ENCODE measurements at places on chromosomes 12 and 14. TPM values are rescaled to one million over a fixed set of nuclear protein-coding genes. Genes with fewer than 3 reads are reported as not detected.

DNA sequence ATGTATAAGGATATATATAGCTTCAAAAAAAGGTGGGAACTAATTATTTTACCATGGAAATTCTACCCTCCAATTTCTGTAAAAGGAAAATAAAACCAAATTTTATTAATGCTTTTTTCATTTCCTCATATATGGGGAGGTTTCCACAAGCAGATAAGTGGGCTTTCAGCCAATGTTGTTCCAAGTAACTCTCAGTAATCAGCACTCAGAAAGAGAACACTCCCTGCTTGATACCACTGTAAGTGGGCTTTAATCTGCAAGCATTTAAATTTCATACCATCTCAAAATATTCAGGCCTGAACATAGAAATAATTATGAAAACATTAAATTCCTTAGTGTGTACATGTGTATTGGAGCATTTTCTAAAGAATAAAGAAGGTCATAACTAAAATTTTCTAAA is 827.6 kb downstream of the C12orf50 start:
- DNase-seq = no peak

DNA sequence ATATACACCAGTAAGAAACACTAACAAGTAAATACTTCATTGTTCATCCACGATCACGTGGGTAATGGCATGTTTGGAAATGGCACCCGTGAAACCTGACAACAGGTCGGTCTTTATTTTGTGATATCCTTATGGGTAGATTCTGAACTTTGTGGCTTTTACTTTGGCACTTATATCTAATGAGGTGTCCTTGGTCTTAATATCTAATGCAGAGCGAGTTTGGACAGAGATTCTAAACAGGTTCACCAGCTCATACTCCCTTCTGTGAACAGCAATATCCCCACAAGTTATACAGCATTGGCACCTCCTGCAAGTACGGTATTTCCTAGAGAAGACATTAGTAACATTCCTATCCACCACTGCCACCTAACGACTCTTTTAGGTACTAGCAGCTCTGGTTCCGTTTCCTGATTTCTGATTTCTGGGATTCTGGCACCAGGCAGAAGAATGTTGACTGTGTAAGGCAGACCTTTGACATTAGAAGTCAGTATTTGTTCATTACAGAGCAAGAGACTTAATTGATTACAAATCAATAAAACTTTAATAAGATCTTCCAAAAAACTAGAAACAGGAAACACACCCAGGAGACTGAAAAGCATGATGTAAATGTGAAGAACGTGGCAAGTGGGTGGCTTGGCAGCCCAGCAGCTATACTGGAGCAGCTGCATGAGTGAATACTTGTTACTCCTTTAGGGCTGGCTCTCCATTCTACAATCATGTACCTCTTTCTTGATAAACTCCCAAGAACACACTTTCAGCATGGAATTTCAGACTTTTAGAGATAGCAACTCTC is 2.5 kb downstream of the ANG start:
- peak; percentile 63 for DNase-seq

- no peak for DNase-seq
Observed at GRCh38 chr14:78829274-78829673, 659.1 kb downstream of the NRXN3 start.

The ACOT6 gene
- not detected for total RNA-seq

Data from right atrium auricular region (tissue), 2 donors.